ENCODE measurements at places on chromosomes 3 and 15.

GRCh38 chr3:196513697-196514349 is 1.3 kb downstream of the SMCO1 start:
- DNase-seq: no peak

- no peak for DNase-seq
Measured at GRCh38 chr3:185639632-185640206, 53.6 kb downstream of the SENP2 start.

DNA sequence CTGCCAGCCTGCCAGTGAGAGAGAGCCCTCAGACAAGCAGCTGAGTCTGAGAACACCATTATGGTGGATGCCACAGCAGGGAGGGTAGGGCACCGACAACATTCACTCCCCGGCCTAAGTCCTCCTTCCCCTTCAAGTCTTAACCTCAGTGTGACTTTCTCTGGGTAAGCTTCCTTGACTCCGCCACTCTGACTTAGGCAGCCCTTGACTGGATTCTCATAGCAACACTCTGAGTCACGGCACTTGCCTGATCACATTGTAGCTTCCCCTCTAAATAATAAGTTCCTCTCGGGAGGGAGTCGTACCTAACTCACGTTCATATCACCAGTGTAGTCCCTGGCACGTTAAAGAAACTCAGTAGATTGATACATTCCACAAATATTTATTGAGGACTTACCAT is 180.5 kb downstream of the FOXB1 start:
- DNase-seq: no peak

DNA sequence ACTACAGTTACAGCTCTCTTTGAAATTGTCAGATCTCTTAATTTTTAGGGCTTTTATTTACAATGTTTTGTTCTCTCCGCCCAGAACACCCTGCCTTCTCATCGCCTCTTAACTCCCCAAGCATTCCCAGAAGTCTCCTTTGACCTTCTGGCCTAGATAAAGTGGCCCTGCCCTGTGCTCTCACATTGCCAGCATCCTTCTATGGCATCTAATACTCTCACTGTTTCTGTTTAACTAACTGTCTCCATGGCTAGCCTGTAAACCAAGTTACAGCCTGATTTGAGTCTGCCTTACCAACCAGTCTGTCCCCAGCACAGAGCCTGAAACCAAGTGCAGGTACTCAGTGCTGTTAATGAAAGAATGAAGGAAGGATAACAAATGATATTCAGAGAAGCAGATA is 19.9 kb downstream of the COL8A1 start:
- DNase-seq: no peak

- no peak for DNase-seq
Measured at GRCh38 chr15:63881431-63881830, 47.7 kb upstream of the HERC1 start.

DNA sequence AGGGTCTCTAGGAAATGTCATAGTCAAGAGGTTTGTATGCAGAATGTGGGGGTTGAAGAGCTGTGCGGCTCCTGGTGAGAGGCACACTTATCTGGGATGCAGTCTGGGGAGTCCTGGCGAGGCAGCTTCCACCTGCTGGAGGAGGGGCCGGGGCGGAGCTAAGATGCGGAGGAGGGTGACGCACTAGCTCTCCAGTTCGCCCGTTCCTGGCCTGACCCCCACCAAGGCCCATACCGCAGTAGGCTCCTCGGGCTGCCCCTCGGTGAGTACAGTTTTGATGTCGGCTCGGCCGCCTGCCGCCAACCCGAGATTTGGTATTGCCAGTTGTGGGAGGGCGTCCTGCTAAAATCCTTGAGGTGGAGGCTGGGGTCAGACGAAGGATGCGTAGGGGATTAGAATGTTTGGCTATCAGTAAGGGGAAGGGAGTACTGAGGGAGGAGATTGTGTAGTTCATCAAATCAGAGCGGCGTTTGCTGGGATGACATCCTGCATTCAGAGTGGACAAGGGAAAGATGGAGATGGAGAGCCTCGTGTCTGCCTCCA is at the start of gene SCG5:
SCG5 (plus strand) TSS at position 194 of the 543 bp plus-strand sequence. CDS start 1,883 bp downstream, outside the sequence.
- DNase-seq: no peak

GRCh38 chr3:34419801-34420200 is 621.4 kb downstream of the PDCD6IP start:
- no peak for DNase-seq

DNA sequence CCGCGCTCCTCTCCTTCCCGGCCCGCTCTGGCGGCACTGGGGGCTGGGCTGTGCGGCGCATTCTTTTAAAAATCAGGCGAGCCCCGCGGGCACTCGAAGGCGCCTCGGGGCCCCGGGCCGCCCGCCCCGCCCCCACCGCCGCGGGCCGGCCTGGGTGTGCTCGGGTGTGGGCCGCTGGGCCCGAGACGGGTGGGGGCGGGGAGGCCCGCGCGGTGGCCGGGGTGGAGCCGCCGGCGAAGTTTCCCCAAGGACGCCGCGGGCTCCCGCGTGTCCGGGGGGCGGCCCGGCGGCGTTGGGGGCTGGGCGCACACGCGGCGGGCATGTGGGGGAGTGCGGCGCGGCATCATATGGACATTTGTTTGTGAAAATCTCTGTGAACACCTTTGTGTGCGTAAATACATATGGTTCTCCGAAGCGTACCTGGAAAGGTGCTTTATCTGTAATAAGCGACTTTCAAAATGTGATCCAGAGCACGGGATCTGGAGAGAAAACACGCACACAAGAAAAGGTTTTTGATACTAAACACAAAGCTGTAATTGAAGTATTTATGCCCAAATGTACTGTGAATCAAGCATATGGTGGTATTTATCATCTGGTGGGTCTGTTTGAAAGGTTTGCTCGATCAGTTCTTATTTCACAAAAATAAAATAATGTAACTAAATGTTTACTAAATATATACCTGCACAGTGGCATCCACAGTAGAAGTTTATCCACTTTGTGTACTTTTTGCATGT is 612 bp upstream of the TBL1XR1 start:
- DNase-seq: no peak

DNA sequence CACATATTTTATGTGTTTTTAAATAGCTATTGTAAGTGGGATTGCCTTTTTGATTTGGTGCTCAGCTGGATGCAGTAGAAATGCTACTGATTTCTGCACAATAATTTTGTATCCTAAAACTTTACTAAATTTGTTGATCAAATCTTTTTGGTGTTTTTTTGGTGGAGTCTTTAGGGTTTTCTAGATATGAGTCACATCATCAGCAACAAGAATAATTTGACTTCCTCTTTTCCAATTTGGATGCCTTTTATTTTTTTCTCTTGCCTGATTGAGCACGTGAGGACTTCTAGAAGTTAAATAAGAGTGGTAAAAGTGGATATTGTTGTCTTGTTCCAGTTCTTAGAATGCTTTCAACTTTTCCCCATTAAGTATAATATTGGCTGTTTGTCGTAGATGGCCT is 51.3 kb downstream of the TLNRD1 start:
- DNase-seq: no peak

DNA sequence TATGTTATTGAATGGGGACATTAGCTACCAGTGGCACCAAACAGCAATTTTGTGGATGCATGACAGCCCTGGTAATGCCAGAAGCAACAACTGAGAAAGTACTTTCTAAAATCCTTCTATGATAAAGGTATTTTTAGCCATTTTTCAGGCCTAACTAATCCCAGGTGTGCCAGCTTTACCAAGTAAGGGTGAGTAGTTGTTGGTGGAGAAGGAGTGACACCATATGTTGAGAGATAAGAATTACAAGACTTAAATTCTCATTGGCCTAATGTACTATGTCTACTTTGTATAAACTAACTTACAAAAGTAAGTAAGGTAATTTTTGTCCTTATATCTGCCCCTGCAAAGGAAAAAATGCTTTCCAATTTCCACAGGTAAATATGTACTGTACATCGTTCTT is 4.1 kb upstream of the COX17 start:
- no peak for DNase-seq

GRCh38 chr3:112811131-112811884 is 35.4 kb downstream of the CD200R1L start:
- DNase-seq: peak; percentile 47

DNA sequence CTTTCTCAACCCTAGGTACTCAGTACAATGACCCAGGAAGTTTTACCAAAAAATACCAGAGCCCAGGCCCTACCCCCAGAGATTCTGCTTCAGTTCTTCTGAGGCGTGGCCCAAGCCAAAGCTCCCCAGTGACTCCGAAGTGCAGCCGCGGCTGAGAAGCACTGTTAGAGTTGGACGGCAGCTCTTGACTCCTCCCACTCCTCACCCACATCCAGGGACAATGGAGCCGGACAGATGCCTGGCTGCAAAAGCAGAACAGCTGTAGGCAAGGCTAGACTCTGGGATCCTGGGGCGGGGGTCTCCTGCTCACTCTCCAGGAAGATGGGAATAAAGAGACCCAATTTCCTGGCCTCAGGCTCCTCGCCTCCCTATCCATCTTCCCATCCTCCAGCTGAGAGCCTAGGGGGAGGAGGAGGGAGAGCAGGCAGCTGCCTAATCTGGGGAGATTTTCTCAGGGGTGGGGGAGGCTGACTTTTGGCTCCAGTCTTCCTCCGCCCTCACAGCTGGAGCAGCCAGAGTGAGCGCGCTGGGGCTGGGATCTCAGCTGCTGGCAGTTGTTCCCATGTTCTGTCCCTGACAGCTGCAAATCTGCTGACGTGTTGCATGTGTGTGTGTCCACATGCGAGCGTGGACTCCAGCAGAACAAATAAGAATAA is 223.8 kb downstream of the OPA1 start:
- peak; percentile 90 for DNase-seq

- DNase-seq: no peak
Measured at GRCh38 chr3:128076483-128077201, 24.4 kb downstream of the SEC61A1 start.

DNA sequence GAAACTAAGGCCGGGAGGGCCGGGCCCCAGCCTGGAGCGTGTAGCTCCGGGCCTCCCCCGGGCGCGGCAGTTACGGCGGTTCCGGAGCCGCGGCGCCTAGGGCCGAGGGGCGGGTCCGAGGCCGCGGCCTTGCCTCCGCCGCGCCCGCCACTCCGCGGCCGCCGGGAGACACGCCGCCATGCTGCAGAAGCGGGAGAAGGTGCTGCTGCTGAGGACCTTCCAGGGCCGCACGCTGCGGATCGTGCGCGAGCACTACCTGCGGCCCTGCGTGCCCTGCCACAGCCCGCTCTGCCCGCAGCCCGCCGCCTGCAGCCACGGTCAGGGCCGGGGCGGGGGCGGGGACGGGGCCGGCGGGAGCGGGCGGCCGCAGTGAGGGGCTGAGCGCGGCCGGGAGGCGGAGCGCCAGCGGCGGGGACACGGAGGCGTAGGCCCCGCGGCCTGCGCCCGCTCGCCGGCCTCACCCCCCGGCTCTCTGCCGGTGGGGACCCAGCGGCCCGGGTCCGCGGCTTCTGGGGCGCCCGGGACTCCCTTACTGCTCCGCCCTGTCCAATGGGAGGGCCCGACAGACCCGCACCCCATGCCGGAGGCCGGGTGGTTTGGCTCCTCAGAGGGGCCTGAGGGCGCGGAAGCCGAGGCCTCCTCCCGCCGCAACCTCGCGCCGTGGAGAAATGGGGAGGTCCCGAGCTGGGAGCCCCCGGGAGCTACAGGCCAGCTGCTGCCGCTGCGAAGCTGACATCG is at the start of gene DIS3L:
DIS3L (plus strand) TSS at position 150 of the 738 bp plus-strand sequence; CDS start at position 179, 29 bp downstream.
- DNase-seq: peak; percentile 54

- DNase-seq: no peak
Measured at GRCh38 chr15:90814191-90814821, 54.1 kb upstream of the FURIN start.

DNA sequence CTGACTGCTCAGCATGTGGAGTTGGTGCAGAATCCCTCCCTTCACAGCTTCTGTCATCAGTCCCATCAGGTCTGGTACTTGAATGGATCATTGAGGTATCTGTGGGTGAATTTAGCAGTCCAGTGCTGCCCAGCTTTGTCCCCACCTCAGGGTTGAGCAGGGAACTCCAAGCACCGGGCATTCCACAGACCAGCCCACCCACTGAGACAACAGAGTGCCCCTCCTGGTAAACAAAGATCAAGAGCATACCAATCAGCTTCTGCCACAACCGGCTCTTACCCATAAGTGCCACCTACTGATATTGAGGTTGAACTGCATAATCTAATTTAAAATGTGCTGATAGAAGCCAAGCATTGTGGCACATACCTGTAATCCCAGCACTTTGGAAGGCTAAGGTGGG is 57.1 kb upstream of the FXR1 start:
- DNase-seq: no peak

- DNase-seq: peak; percentile 79
Measured at GRCh38 chr15:63610209-63610841, 13.1 kb downstream of the FBXL22 start.

GRCh38 chr3:122572940-122573412 is 4.5 kb upstream of the PARP15 start:
- DNase-seq: no peak

GRCh38 chr3:119352863-119353527 is 58.8 kb downstream of the ARHGAP31 start:
- DNase-seq: no peak

GRCh38 chr3:59884409-59884808 is 834.6 kb upstream of the CFAP20DC start:
- no peak for DNase-seq

GRCh38 chr15:40398413-40398873 is 7.2 kb upstream of the IVD start:
- DNase-seq: no peak

- no peak for DNase-seq
Measured at GRCh38 chr15:66115568-66116206, 137.9 kb downstream of the MEGF11 start.

DNA sequence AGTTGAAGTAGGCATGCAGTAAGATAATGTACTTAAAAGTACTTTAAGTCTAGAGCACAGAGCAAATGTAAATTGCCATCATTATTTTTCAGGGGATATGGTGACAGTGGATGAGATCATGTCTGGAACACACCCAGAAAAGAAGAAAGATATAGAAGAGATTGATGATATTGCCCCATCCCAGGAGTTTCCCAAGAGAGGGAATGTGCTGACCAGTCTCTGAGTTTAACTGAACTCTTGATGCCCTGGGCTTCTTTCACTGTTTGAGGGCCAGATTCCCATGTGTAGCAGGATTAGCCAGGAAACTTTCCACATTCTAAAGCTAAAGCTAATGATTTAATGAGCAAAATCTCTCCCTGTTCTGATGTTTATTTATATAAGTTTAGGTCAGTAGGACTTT is 366.8 kb upstream of the UMPS start:
- DNase-seq: no peak

- DNase-seq: no peak
Measured at GRCh38 chr3:49484471-49484870, 14.4 kb downstream of the DAG1 start.

DNA sequence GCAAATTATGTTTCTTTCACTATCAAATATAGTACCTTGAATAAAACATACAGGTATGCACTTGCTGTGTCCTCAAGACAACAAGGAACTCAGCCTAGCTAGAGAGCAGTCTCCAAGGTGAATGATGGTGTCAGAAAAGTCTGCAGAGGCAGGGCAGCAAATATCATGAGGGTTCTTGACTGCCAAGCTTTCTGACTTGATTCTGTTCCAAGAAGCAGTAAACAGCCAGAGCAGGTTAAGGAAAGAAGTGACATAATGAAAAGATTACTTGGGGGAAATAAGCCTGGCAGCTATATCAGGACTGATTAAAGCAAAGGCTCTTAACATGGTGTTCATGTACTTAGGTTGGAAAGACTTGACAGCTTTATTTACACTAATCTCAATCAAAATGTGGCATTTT is 192.2 kb upstream of the GADL1 start:
- DNase-seq: no peak
